Sciatic nerve (tissue), 2 donors: ENCODE measurements at places on chromosomes 6 and 20.
A peak's percentile ranks its signal among the peaks of the same experiment; 100 is the strongest.

- DNase-seq: no peak
Observed at GRCh38 chr20:57122536-57123489, 143.6 kb downstream of the BMP7 start.

GRCh38 chr6:56147766-56148165 is 99.6 kb downstream of the COL21A1 start:
- DNase-seq: no peak

GRCh38 chr6:34414999-34415858 is 10.6 kb downstream of the RPS10 start:
- DNase-seq: peak; percentile 72

GRCh38 chr6:159062564-159062945 is 17.8 kb upstream of the TAGAP start:
- no peak for DNase-seq

GRCh38 chr6:156781861-156782631 is 4.9 kb downstream of the ARID1B start:
- no peak for DNase-seq

- no peak for DNase-seq
Observed at GRCh38 chr6:106702046-106702445, 72.7 kb downstream of the QRSL1 start.

- DNase-seq: no peak
Observed at GRCh38 chr6:149484733-149485700, at the start of gene ZC3H12D. ZC3H12D (minus strand) TSS chr6:149485014; CDS start chr6:149474543, 10,471 bp downstream.

DNA sequence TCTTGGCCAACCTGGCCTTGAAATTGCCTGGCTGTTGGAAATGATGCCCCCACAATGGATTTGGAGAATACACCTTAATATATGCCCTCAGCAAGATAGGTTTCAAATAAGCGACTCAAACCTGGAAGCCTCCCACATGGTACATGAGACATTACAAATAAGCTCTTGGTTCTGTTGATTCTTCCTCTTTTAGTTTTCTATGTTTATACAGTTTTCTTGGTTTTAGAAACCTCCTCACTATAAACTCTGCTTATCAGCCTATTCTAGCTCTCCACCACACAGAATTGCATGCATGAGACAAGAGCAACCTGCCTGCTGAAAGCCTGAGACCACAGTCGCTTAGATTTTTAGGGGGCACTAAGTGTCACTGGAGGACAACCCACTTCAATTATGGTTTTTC is 108.8 kb upstream of the PREP start:
- DNase-seq: no peak

GRCh38 chr20:33148040-33148439 is 19.9 kb upstream of the BPIFA2 start:
- no peak for DNase-seq

DNA sequence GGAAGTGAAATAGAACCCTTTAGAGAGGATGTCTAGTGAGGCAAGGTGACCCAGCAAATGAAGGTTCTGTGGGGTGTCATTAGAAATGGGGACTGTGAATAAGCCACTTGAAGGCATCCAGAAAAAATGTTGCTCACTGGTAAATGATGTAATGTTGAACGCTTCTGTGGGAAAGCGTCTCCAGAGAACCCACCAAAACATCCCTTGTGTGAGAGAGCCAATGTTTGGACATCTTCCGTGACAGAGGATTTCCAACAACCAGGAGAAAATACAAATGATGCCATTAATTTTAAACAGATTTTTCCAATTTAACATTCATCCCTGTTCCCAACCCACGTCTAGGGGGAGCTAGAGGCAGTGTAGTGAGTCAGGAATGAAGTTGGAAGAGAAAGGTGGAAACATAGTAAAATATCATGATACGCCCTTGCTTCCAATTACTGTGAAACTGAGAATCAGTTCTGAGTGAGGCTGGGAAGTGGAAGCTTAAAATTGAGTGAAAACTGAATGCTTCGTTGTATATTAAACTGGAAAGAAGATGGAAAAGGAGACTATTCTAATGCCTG is 584.2 kb downstream of the CD109 start:
- DNase-seq: no peak

DNA sequence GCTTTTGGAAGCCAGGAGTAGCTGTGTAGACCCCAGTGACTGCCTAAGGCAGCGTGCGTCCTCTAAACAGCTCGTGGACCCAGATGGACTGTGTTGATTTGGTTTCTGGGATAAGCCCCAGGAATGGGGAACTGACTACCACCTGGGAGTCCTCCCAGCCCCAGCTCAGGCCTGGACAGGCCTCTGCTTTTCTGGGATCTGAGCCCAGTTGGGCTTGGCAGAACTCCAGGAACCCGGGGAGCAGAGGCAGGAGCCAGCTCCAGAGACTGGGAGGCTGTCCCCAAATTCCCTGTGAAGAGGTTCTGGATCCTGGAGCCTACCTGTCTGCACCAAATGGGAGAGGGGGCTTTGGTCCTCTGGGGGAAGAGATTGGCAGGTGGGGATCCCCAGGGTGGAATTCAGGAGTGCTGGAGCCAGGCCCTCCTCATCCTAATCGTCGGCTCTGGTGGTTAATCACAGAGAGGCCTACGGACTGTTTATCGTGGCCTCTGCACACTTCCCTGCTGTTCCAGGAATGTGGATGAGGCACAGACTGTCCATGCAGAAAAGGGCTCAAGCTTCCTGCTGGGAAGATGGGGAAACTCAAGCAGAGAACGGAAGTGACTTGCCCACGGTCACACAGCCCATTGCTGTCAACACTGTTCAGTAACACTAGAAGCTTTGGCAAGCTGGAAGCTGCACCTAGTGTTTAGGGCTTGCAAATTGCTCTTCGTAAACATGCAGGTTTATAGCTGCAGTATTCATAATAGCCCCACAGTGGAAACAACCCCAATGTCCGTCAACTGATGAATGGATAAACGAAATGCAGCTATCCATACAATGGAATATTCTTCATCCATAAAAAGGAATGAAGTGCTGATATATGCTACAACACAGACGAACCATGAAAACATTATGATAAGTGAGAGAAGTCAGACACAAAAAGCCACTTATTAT is 100.6 kb downstream of the KCNB1 start:
- peak; percentile 89 for DNase-seq

DNA sequence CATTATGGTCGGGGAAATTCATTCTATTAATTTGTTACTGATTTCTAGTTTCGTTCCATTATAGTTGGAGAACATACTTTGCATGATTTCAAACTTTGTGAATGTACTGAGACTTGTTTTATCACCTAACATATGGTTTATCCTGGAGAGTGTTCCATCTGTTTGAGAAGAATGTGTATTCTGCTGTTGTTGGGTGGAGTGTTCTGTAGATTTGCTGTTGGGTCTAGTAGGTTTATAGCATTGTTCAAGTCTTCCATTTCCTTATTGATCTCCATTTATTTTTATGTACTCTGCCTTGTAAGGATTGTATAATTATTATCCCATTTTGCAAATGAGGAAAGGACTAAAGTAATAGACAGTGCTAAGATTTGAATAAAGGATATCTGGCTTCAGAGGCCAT is 85.4 kb downstream of the RREB1 start:
- DNase-seq: no peak
